ENCODE measurements at places on chromosomes 1 and 21.

DNA sequence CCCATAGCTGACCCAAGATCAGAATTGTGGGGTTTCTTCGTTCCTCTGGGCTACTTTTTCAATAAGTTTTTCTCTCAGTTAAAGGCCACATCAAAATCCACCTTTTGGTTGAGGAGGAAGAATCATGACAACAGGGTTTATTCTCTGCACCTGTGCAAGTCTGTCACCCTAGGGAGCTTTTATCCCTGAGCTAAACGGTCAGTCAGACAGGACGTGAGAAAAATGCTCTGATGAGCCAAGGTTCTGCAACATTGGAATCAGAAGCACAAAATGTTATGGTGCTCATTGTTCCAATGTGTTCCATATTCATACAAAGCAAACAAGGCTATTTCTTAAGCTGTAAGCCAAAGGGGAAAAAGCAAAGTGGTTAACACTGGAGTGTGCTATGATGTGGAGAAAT, 7.4 kb upstream of the ERICH3 start:
- no peak for DNase-seq

DNA sequence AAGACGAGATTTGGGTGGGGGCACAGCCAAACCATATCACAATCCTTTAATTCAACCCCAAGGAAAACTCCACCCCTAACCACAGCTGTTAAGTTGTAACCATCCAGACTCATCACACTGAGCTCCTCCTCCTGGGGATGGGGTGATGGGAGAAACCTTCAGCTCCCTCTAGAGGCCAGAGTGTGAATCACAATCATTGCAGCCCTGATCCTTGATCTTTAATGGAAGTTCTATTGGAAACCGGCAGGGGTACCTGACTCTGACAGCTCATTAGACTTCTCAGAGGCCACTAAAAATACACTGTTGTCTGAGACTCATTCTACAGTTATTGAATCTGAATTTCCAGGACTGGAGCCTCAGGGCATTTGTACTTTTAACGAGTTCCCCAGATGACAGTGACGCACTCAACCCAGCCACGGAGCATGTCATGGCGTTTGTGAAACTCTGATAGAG, 127.2 kb downstream of the IGSF21 start:
- peak; percentile 46 for DNase-seq

- DNase-seq: peak; percentile 67
Measured at GRCh38 chr1:43315481-43315880, 14.7 kb downstream of the TIE1 start.

GRCh38 chr1:98406352-98407088, 255.0 kb upstream of the SNX7 start:
- DNase-seq: no peak

GRCh38 chr1:95041491-95042165, 31.1 kb downstream of the ALG14 start:
- peak; percentile 77 for DNase-seq

DNA sequence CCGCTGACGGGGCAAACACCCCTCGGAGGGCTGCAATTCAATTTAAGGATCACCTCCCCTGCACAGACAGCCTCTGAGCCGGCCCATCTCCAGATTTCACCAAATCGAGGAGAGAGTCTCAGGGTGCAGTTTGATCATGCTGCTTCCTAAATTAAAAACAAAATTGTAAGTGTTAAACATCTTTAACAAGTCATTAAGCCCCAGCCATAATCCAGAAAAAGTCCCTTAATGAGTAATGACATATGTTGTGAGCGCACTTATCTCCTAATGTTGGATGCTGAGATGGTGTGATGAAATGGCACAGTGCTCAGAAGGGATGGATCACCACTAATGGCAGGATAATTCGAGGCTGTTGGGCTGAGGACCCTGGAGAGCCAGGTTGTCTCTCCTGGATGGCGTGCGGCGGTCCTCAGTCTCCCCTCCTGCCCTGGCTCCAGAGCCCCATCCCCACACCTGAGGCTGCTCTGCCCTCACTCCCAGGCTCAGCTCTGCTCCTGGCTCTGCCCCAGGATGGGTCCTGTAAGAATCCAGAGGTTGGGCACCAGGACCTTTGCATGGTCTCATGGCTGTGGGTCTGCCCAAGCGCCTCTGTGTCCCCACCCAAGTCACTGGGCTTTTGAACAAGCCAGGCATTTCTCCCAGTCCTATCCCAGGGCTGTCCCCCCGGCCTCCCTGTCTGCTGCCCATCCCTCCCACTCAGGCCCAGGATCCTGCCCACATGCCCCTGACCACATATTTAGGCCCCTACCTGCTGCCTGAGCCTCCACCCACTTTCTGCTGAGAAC, 224.4 kb upstream of the POU3F1 start:
- no peak for DNase-seq

DNA sequence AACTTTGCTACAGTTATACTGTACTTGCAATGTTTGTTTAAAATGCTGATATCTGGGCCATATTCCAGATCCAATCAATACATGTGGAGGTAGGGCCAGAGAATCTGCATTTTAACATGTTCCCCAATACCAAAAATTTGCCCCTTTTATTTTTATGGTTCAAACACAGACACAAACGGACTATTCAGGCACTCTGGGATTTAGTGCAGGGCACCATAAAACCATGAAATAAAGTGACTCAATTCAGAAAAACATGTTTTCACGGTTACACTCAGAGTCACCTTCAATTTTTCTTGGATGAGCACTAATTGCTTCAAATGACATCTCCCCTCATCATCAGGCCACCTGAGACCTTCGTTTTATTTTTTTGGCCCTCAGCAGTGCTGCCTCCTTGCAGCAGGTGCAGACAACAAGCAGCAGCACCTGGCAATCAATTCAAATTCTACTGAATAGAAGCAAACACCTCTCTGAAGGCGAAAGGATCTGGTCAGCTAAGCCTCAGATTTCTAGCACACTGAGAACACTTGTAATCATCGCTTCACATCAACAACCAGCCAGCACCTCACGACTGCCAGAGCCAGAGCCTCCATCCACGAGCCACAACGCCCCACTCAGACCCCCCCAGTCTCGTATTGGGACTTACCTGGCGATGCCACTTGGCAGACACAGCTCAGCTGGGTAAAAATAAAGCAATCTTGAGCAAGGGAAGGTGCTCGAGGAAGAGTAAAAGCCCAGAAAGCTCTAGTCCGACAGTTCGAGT, 1.1 kb downstream of the ERO1B start:
- no peak for DNase-seq

GRCh38 chr21:14842601-14843000, 222.2 kb downstream of the NRIP1 start:
- no peak for DNase-seq

- no peak for DNase-seq
Measured at GRCh38 chr1:175830500-175830899, 87.1 kb upstream of the TNR start.

DNA sequence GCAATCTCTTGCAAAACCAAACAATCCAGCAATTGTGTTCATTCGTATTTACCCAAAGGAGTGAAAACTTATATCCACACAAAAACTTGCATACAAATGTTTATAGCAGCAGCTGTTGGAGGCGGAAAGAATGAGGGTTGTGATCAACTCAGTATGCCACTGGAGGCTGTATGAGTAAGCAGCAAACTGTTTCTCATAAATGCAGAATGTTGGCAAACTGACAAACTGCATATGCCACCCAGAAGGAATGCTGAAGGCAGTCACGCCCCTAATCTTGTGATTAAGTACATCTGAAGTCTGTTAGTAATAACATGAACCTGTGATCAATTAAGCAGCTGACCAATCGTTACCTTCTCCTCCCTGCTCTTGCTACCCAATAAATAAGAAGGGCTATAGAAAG, 60.5 kb upstream of the CR2 start:
- no peak for DNase-seq

DNA sequence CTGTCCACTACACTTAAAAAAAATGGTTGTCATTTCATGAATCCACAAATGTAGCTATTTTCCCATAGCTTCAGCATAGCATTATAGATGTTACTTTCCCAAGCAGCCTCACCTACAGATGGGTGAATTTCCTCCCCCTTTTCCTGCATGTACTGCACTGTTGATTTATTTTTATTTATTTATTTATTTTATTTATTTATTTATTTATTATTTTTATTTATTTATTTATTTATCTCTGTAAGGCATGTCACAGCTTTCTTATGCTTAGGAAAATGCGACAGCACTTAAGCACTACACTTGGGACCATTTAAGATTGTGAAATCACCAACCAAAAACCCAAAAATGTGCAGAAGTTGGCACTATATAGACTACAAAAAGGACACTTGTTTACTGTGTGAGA, 4.9 kb downstream of the CD1A start:
- DNase-seq: no peak

- no peak for DNase-seq
Measured at GRCh38 chr1:220281159-220281574, 8.9 kb upstream of the RAB3GAP2 start.

DNA sequence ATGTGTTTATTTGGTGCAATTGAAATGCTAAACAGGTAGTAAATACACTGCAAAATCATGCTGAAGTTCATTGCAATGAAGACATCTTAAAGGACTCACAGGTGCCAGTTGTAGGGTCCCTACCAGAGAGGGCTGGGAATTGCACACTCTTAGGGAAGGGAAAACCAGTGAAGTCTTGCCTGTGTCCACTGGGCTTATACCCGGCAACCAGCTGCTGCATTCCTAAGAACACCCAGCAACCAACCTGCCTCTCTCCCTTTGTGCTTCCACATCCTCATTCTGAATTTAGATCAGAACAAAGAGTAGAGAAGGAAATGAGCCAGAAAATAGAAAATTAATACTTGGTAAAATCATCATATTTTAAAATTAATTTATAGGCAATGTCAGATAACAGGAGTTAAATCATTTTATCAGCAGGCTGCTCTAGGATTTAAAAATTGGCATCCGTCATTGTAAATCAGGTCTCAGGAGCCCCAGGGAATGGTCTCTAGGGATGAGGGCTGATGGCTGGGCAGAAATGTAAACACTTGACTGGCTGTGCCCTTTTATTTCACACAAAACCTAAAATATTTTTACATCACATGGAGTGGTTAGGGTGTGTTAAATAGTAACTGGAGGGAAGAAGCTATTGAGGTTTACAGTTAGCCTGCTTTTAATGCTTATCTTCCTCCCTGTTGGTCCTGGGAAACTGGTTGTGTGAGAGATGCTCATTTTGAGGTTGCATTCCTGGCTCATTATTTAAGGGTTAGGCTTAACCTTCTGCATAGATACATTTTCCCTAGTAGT, 31.3 kb downstream of the PTGFRN start:
- DNase-seq: no peak

DNA sequence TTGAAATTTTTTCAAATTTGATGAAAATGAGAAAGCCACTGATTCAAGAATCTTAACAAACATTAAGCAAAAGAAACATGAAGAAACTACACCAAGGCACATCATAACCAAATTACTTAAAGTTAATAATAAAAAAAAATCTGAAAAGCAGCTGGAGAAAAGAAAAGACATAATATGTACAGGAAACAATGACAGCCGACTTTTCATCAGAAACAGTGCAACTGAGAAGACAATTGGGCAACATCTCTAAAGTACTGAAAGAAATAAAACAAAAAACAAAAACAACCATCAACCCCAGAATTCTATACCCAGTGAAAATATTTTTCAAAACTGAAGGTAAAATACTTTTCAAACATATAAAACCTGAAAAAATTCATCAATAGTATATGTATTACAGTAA, 73.8 kb upstream of the DMRTA2 start:
- no peak for DNase-seq

DNA sequence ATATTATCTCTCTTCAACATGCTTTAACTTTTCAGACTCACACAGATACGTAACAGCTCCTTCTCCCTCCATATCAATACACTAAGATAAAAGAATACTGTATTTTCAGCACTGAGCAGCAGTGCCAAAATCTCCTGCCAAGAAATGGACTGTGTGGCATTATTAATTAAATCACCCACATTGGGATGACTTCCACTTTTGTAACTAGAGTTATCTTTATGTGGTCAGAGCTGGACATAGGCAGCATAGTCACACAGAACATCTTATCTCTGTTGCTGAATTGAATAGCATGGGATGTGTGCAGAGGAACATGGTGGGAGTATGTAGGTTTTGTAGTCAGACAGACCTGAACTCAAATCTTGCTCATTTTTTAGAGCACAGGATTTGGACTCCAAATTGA, 41.4 kb upstream of the CACYBP start:
- no peak for DNase-seq

- no peak for DNase-seq
Measured at GRCh38 chr1:19861842-19862530, 20.2 kb upstream of the OTUD3 start.

DNA sequence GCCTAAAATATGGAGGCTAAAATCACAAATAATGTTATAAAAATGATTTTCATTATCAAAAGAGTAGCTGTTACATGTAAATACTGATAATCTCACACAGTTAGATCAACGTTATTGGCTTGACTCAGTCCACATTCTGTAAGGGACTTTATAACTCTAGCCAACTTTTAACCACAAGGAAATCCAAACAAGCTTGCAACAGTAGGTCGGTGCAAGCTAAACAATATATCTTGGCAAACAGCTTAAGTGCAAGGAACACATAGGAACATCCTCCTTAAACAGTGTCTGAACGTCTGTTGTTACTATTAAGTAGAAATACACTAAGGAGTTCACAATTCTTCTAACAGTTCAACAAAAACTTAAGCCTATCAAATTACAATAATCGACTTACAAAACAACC, 126.7 kb downstream of the EIF4G3 start:
- no peak for DNase-seq

DNA sequence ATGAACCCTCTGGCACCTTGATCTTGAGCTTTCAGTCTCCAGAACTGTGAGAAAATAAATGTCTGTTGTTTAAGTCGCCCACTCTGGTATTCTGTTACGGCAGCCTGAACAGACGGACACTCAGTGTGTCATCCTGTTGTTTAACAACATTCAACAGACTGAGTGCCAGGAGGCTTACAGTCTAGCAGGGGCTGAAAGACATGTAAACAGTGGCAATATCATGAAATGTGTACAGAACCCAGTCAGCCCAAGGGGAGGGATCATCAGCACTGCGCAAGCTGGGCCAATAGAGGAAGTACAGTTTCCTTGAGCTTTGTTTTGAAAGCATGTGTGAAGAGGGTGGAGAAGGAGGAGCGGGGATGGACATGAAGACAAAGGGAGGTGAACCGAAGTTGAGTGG, 13.6 kb downstream of the DIP2A start:
- DNase-seq: peak; percentile 15

- DNase-seq: no peak
Measured at GRCh38 chr1:93467606-93468005, 19.7 kb downstream of the FNBP1L start.

DNA sequence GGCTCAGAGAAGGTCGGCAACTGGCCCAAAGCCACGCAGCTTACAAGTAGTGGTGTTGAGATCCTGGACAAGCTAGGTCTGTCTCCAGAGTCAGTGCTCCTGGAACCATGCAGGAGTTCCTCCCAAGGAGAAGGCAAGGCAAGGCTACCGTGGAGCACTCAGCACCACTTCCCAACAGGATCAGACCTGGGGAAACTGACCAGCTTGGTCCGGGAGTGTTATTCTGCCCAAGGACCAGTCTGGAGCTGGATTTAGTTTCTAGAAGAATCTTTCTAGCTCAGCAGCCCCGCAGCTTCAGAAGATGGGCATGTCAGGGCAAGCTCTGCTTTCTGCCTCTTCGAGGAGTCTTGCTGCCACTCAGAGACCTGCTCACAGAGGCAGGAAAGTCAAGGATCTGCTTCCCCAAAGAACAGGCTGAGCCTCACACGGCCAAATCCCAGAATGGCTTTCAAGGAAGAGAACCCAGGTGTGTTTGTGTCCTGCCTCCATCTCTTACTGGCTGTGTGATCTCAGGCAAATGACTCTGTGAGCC, 302.8 kb downstream of the MATN1 start:
- no peak for DNase-seq

- peak; percentile 36 for DNase-seq
Measured at GRCh38 chr1:201883786-201884185, 4.9 kb upstream of the SHISA4 start.

Data from midbrain (tissue), 1 donor.